Suppressor macrophage treated with lipopolysaccharide for 4 hours (primary cell): ENCODE measurements at places on chromosomes 7 and 10.

DNA sequence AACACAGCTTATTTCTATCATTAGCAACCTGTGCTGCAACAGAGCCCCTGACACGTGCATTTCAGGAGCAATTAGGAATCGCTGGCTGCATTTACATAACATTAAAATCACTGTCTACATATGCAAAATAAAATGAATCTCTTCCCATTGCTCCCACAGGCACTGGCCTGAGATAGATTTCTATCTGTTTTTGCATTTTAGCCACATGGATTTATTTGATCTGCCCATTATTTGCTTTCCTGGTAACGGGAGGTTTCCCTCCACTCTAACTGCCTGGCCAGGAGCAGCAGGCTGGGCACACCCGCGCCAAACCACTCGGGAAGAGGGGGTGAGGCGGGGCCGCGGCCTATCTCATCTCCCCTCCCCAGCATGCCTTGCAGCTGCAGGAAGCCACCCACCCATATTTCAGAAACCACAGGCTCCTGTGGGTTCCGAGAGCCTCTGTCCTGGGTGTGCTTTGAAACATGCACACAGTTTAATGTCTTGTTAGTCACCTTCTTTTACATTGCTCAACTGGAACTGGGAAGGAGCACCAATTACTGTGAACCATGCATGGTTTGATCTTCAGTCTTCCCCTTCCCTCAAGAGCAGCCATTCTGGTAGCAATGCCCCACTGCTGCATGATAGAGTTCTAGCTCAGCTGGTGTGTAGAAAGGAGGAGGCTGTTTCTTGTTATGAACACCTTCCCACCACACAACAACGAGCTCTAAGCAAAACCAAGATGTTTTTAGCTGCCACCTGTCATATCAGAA is 37.7 kb upstream of the IKZF1 start:
- DNase-seq, result peak; percentile 65

GRCh38 chr7:55030314-55030713 is 11.5 kb downstream of the EGFR start:
- no peak for DNase-seq

DNA sequence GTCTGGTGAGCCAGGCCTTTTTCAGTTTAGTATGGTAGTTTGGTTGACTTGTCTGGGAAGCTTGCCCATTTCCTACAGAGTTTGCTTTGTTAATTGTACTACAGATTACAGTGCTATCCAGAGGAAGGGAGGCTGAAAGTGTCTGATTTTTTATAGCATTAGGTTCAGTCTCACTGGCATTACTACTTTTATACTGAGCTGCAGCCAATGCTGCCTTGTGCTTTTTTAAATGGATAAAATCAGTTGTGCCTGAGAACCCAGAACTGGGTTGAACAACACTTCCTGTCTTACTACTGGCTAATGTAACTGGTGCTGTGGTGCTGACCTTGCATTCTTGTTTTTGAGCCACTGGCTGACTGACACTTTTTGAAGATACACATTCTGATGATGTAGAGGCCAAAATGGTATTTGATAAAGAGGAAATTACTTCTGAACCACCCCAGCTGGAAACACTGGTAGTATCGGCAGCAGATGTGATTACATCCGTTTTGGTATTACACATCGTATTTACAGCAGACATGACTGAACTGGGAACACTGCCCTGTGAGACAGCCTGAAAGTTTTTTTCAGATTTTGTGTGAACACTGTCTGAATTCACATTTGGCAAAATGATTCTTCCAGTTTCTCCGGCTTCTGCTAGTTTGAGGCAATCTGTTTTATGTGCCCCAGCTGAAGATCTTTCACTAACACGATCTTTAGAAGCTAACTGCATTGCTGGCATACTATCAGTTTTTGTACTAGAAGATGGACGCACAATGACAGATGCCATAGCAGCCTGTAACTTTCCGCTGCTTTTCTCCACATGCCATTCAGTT is 74.1 kb downstream of the NRBF2 start:
- peak; percentile 72 for DNase-seq

GRCh38 chr10:81843042-81843441 is 32.0 kb upstream of the NRG3 start:
- DNase-seq, result no peak

DNA sequence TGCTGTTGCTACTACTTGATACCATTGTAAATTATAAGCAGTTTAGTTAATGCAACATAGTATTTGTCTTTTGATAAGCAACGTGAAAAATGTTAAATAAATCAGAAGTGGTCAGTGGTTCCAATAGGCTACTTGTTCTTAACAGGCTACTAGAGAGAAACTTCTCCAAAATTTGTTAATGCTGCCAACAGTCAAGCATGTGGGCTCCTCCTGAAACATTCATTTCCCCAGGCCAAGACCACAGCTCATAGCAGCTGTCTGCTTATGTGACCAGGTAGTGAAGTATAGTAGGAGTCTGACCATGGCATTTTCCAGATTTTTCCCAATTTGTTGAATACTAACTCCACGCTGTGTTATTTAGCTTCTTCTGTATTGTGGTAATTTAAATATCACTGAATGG is 81.0 kb downstream of the CYP51A1 start:
- no peak for DNase-seq

- DNase-seq, result no peak
These were observed 134.2 kb downstream of the ELAPOR2 start for GRCh38 chr7:86925221-86925620.

- no peak for DNase-seq
These were observed 248.1 kb downstream of the ABCA13 start for GRCh38 chr7:48419401-48419800.

- DNase-seq, result no peak
These were observed 74.1 kb upstream of the PARD3 start for GRCh38 chr10:34889004-34889869.

- DNase-seq, result no peak
These were observed 11.9 kb downstream of the CHST3 start for GRCh38 chr10:71975871-71976725.

DNA sequence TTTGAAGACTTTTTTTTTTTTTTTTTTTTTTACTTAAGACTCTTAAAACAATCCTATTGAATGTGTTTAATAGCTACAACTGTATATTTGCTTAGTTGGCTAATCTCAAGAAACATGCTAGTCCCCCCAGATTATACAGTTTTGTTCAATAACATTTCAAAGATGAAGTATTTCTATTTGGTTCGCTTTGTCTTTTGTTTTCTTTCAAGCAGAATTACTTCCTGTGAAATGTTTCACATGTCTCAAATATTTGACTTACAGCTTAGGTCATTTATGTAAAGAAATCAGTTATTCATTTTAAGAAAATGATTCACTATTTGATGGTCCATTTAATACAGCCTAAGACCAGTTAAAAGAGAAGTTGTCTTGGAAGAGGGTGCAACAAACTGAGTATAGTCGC is 12.8 kb upstream of the LAMB1 start:
- no peak for DNase-seq

DNA sequence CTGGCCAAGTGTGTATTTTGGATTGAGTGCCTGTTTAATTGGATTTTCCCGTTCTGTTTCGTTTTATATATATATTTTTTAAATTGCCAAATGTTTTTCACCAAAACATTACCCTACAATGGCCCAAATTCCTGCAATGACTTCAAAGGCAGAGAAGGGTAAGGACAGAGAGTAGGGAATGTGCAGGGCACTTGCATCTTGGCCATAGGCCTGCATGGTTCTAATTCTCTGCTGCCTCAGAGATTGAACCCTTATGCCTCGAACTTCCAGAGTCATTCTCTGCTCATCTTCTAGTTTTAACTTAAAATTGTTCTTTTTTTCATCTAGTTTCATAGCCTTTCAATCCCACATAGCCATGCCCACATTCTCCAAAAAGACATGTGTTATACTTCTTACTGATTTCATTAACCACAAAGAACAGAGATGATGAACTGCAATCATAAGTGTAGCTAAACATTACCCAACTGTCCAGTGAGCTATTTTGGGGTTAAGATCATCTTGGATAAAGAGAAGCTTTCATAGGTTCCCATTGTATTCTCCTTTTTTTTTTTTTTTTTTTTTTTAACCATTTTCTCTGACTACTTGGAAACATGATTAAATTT is 177.6 kb downstream of the PLXDC2 start:
- DNase-seq, result peak; percentile 49

GRCh38 chr7:156324201-156324600 is 316.4 kb upstream of the RNF32 start:
- no peak for DNase-seq

DNA sequence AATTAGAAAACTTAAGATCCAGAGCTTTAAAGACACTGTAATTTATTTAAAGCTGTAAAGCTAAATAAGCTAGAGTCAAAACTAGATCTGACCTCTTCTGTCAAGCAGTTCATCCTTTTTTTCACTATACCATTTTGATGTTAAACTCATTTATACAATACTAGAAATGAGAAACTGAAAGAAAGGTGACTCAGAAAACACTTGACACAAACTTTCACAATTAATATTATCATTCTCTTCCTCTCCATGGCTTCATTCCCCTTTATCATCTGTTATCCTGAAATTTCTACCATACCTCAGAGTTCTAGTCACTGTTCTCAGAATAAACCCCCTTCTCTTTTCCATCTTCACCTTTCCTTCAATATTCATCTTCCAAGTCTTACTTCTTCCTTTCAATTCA is 1.3 kb downstream of the FIGNL1 start:
- peak; percentile 55 for DNase-seq

DNA sequence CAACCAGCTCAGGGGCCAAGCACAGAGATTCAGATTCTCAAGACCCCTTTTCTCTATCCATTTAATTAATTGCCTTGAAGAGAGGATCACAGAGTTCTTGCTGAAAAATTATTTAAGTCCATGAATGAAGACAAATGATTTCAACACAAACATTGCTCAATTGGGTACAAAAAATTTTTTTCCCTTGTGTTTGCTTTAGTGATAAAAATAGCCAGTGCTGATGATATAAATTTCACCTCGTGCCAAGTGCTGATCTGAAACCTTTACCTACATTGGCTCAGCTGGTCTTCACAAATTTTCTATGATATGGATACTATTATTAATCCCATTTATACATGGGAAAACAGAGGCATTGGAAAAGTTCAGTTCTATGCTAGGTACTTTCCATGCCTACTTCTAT is 377.1 kb downstream of the NRG3 start:
- DNase-seq, result no peak

- DNase-seq, result no peak
These were observed 83.3 kb upstream of the DNAJC1 start for GRCh38 chr10:22086730-22087401.

- no peak for DNase-seq
These were observed 20.2 kb downstream of the CREB3L2 start for GRCh38 chr7:137981668-137982067.

GRCh38 chr7:12929476-12930140 is 242.2 kb downstream of the ARL4A start:
- DNase-seq, result no peak

GRCh38 chr10:70582793-70583668 is 19.5 kb downstream of the PRF1 start:
- no peak for DNase-seq

- no peak for DNase-seq
These were observed 327.2 kb downstream of the MDFIC start for GRCh38 chr7:115249080-115249479.

DNA sequence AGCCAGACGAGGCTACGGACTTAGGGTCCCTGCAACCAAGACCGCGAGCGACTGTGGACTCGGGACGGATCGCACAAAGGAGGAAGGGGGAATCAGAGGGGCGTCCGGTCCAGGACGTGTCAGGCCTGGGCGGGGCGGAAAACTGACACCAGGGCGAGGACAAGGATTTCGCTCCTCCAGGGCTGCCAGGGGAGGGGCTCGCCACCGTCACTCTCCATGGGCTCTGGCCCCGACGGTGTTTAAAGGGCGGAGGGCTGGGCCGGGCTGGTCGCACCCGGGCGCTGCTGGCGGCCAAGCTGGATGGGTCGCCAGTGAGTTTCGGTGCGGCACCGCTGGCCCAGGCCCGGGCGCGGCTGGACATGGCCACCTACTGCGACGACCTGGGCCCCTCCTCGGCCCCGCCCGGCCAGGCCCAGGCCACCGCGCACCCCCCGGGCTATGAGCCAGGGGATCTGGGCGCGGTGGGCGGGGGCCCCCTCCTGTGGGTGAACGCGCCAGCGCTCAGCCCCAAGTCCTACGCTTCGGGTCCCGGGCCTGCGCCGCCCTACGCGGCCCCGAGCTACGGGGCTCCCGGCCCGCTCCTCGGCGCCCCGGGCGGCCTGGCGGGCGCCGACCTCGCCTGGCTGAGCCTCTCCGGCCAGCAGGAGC is at the start of gene FOXI2:
Gene FOXI2 (plus strand): TSS at position 271 of the 648 bp plus-strand sequence. CDS start 89 bp downstream, at position 360.
- no peak for DNase-seq

- no peak for DNase-seq
These were observed 58.9 kb downstream of the KCNMA1 start for GRCh38 chr10:77578583-77579227.

GRCh38 chr10:1116696-1117280 is 60.6 kb downstream of the WDR37 start:
- DNase-seq, result no peak

GRCh38 chr7:100221231-100221718 is 1.5 kb downstream of the PVRIG start:
- no peak for DNase-seq

GRCh38 chr10:131350660-131351059 is 39.1 kb upstream of the TCERG1L start:
- no peak for DNase-seq

DNA sequence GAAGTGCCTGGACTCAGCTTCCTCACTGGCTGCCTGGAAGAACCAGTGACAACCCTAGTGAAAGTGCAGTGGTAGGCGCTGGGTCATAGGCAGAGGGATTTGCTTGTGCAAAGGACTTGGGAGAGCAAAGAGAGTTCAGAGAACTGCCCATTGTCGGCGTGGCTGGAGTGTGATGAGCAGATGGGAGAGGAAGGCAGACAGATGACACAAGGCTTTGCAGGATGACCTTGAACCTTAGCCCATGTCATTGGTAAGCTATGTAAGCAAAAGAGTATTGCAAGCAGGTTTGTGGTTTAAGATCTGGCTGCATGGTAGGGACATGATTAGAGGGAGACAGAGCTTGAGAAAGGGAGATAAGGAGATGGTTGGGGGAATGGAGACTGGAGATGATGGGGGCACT is 35.3 kb upstream of the NOBOX start:
- DNase-seq, result no peak
